ENCODE measurements at places on chromosomes 4 and X.

- no peak for DNase-seq
These were observed 49.7 kb upstream of the NAP1L5 start for GRCh38 chr4:88747351-88747750.

DNA sequence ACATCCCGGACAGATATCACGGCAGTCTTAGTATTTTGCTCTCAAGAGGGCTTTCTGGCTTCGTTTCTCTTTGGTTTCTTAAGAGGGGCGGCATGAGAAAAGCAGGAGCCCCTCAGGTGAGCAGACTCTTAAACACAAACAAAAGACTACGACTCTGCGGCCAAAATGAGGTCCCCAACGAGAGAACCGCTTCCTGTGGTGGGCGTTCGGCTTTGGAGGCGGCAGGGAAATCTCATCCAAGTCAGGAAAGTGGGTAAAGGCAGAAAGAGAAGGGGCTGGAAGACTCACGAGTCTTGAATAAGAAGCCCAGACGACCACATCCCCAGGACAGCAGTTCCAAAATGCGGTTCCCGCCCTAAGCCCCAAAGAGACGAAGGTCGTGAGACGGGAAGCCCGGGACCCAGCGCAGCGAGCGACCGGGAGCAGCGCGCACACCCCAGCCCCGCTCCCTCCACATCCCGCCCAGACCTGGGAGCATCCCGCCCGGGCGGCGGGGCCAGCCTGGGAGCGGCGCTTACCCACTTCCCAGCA, 409 bp downstream of the UGDH start:
- no peak for DNase-seq

DNA sequence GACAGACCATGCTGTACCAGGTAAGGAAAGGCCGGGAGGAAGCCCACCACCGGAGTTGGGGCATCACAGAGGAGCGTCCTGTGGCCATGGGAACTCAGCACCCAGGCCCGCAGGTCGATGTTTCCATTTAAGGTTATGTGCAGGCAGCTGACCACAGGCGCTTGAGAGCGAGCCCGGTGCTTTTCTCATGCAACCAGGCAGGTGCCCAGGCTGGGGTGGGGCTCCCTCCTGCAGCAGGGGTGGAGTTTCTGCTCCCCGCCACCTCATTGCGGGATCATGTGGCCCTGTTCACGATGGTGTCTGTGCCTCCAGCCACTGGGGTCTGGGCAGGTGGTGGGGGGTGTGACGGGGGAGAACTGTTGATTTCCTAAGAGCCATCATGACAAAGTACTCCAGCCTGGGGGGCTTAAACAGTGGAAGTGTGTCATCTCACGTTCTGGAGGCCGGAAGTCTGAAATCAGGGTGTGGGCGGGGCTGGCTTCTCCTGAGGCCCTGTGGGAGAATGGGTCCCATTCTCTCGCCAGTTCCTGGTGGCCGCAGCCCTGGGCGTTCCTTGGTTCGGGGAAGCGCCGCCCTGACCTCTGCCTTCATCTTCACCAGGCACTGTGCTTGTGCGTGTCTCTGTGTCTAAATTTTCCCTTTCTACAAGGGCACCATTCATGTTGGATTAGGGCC, 60.9 kb downstream of the CPZ start:
- DNase-seq = no peak

DNA sequence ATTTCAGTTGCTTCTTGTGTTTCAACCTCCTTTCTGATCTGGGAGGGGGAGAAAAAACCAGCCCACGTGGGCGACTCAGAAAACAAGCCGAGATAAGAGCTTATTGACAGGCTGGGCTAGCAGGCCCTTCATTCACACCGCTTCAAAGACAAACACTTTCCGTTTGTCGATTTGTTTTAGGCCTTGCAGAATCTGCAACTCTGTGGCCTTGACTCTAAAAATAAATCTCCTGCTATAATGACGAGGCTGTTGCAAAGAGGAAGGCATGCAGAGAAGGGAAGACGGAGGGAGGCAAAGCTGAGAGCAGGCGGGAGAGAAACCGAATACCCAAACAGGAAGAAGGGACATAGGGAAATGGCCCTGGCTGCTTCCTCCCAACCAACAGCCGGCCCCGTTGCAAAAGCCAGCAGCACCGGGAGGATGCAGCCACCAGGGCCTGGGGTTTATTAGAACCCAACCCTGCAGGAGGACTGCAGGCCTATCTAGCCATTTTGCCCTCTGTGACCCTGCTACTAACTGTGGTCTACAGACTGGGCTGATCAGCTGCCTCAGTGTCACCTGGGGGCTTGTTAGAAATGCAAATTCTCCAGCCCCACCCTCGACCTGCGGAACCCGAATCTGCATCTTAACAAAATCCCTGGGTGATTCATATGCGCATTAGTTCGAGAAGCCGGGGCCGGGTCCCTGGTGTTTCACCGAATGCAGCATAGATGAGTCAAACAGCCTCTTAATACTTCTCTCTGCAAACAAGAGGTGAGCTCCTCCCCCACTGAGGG, 325.5 kb downstream of the BCOR start:
- DNase-seq = no peak

GRCh38 chrX:14591976-14592375, 62.6 kb downstream of the GLRA2 start:
- DNase-seq = no peak

DNA sequence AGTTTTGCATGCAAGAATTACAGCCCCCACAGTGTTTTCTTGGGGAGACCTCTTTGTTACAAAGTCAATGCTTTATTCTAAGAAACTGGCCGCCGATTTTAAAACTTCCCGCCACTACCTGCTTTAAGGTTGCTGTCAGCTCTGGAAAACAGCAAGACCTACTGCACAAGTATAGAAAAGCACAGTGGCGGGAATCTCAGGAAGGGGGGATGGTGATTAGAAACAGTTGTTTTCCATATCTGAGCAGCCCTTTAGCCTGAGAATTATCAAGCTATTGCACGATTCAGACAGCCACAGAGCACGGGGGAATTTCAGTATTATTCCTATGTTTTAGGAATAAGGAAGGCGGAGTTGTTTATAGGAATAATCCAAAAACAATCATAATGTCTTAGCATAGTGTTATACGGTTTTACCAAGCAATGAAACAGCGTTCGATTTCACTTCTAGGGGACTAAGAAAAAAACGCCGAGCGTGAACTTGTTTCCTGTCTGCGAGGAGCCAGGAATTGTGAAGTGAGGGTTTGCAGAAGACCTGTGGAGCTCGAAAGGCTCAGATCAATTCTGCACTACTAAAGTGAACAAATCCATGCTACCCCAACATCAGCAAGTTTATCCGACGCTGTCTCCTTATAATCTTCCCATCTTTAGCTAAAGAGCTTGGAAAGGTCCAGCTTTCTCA, 81.3 kb downstream of the HMGN5 start:
- no peak for DNase-seq

- DNase-seq = no peak
These were observed 14.7 kb downstream of the CWH43 start for GRCh38 chr4:49000806-49001205.

GRCh38 chr4:158823461-158823873, 54.6 kb downstream of the FNIP2 start:
- DNase-seq = no peak

- no peak for DNase-seq
These were observed 58.2 kb upstream of the MSN start for GRCh38 chrX:65609237-65609636.

GRCh38 chrX:1433646-1434357, 18.9 kb downstream of the ASMTL start:
- no peak for DNase-seq

DNA sequence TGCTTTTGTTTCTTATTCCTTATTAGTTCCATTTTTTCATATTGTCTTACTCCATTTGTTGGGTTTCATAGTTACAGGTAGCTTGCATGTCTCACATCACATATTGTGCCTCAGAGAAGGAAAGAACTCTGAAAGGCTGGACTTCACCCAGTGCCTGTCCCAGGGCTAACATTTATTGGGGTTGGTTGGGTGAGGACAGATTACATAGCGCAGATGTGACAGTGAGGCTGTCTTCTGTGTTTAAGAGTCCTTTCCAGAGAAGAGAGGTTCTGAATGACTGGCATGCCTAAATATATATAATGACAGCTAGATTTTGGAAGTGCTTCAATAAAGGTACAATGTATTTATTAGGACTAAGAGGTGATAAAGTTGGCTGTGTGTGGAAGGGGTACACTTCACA, 2.7 kb downstream of the ZNF330 start:
- no peak for DNase-seq

GRCh38 chrX:97867266-97867665, 983.6 kb downstream of the RPA4 start:
- DNase-seq = no peak

DNA sequence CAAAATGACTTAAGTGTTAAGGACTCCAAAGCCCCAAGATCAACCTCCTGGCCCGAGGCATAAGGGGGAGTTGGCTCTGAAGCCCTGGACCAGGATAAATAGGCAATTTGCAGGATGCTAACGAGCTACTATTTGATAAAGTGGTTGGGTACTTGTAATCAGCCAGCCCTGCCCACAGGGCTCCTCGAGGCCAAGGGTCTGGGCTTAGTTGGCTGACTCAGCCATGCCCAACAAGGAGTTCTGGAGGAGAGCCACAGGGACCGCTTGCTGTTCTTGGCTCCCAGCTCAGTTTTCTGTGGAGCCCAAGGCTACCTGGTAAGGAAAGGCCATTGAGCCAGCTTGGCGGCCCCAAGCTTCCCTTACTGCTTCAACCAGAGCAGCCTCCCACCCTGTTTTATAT, 7.8 kb downstream of the HMGB3 start:
- no peak for DNase-seq

DNA sequence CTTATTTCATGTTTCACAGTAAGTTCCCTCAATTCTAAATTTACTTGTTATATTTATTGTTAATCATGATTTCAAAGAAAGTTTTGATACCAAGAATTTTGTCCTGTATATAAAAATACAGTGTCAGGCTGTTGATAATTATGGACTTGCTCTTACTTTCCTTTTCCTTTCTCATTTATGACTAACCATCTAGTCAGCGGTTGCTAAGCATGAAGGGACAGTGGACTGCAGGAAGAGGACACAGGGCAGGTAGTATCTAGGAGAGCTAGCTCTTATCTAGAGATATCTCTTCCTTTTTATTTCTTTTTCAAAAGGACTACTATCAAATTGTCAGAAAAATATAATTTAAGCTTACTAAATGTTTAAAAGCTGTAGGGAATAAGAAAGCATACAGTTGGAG, 1.6 kb downstream of the OPRPN start:
- no peak for DNase-seq

DNA sequence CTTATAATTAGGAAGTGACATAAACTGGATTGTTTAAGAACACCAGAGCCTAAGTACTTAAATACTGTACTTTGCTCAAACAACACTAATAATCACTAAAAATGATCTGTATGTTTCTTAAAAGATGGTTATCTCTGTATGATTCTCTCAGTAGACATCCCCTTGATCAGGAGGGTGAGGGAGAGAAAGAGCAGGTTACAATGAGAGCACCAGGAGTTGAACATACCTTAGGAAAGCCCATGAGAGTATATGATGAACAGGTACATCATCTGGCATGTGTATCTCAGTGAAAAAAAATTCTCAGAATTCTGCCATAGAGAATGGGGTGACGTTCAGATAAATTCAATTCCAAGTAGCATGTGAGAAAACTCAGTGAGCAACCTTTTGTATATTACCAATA, 59.9 kb upstream of the IL2 start:
- DNase-seq = no peak

GRCh38 chrX:18890724-18891547, 93.0 kb downstream of the PHKA2 start:
- no peak for DNase-seq

GRCh38 chr4:68466751-68467150, 19.5 kb downstream of the TMPRSS11E start:
- no peak for DNase-seq

Measured in NCI-H2081 treated with DMSO at 0.1 percent for 48 hours (cell line).